ENCODE measurements at places on chromosomes 6 and 20.
A peak's percentile ranks its signal among the peaks of the same experiment; 100 is the strongest.

DNA sequence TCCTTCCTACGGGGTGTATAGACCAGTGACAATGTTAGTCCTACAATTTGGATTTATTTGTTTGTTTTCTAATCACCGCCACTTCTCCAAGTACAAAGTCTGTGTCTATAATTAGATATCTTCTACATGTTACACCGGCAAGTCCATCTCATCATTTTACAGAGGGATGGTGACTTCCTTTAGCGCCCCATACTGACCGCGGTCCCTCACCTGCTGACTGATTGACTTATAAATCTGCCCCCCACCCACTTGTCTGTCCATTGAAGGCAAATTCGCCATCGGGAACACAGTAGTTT, 8.9 kb upstream of the NR2E1 start:
- DNase-seq: no peak

GRCh38 chr20:19212821-19213502, 520 bp downstream of the SLC24A3 start:
- DNase-seq: no peak

DNA sequence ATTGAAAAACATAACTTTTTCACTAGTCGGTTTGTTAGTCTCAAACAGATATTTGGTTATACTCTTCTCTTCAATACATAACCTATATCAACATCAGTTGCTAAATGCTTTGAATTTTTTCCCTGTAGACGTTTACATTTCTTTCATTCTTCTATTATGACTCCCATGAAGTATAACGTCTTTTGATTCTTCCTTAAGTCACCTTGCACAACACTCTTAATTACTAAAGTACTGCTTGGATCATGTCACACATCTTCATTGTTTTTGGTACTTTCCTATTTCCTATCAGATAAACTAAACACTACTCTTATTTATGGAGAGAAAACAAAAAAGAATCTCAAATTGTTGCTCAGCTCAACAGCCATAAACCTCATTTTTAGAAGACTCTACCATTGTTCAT, 23.0 kb upstream of the BMP5 start:
- DNase-seq: peak; percentile 18

GRCh38 chr6:98946879-98947410, 801 bp downstream of the FBXL4 start:
- no peak for DNase-seq

GRCh38 chr20:44031781-44032582, 117.3 kb downstream of the TOX2 start:
- no peak for DNase-seq

DNA sequence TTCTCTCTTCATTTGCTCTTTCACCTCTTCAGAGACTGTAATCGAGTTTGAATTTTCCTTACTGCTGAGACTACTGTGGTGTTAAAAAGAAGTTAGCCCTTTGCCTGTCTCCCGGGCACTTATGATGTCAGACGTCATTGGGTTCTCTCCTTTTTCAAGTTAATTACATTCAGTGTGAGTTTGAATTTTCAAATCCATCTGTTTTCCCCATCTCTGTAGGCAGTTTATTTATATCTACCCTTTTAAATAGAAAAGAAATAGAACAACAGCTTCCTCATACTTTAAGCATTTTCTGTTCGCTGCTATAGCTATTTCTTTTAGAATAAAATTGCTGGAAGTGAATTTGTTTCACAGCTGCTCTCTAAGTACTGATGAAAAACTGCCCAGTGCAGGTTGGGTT, 81.4 kb downstream of the MCHR2 start:
- DNase-seq: no peak

DNA sequence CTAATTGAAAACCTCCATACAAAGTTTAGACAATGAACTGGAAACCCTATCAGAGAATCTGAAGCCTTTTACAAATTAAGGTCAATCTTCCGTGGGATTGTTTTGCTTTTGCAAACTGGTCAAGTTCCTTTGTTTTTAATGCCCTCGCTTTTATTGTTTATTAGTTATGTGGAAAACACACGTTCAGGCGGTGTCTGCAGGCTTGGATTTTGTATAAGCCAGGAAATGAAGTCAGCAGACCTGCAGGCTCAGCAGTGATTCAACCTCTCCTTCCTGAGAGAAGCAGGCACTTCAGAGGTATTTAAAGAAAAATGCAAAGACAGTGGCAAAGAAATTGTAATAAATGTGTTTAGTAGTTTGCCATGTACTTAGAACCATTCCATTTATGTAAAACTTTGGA, 103.4 kb upstream of the PDE10A start:
- DNase-seq: no peak

- no peak for DNase-seq
These were observed 121.5 kb upstream of the RIPOR2 start for GRCh38 chr6:25057111-25057905.

GRCh38 chr6:147142684-147143245, 61.5 kb upstream of the STXBP5 start:
- DNase-seq: no peak

- DNase-seq: no peak
These were observed 12.3 kb downstream of the PREX1 start for GRCh38 chr20:48815537-48815936.

GRCh38 chr6:26267083-26267589, 97.9 kb upstream of the BTN3A2 start:
- no peak for DNase-seq

DNA sequence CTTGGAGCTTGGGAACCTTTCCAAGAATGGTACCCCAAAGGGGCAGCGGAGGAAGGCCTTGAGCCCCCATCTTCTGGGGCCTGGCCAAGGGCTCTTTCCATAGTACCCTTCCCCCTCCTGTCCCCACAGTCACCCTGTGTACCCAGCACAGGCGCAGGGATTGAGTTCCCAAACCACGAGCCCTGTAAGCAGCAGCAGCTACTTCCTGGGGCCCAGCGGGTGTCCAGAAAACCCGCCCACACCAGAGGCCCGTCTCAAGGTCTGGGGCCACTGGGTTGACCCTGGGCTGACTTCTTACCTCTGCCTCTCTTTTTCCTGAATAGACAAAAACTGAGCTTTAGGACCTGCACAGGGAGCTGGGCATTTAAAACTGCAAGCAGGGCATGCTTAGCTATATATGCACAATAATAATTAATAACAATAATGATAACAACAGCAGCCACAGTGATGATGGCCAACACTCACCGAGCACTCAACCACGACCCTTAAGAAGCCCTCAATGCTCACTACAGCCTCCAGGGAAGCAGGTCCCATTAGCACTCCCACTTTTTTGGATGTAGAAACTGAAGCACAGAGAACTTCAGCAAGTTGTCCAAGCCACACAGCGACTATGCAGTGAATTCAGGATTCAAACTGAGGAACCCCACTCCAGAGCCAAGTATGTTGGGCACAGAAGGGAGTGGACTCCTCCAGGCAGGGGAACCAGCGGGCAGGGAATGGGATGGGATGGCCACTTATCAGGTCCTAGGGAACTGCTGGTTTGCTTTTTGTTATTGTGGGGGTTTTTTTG, 14.5 kb downstream of the NOL4L start:
- DNase-seq: no peak

- no peak for DNase-seq
These were observed 34.2 kb downstream of the RBM38 start for GRCh38 chr20:57425150-57426013.

- DNase-seq: no peak
These were observed 33.1 kb upstream of the MPC1 start for GRCh38 chr6:166415833-166416347.

- no peak for DNase-seq
These were observed 552 bp upstream of the DEF6 start for GRCh38 chr6:35296931-35297600.

- no peak for DNase-seq
These were observed 191.1 kb downstream of the FNDC1 start for GRCh38 chr6:159360306-159360705.

GRCh38 chr6:70957284-70957617, 391 bp upstream of the B3GAT2 start:
- DNase-seq: no peak

GRCh38 chr6:81589465-81590313, 162.8 kb downstream of the TENT5A start:
- no peak for DNase-seq

DNA sequence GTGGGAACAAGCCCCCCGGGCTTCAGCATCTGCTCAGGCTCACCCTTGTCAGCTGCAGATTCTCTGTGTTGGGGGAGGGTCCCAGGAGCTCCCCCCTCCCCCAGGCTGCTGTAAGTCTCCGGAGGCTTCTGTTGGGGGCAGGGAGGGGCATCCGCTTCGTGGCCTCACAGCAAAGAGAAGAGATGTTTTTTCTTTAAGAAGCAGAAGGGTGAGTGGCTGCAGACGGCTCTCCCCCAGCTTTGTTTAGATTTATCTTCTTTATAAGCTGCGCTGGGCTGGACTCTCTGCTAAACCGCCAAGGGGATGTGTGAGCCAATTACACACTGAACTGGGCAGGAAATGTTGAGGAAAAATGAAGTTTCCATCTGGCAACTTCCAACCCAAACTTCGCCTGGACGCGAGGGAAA, 48.7 kb upstream of the GATA5 start:
- DNase-seq: no peak

DNA sequence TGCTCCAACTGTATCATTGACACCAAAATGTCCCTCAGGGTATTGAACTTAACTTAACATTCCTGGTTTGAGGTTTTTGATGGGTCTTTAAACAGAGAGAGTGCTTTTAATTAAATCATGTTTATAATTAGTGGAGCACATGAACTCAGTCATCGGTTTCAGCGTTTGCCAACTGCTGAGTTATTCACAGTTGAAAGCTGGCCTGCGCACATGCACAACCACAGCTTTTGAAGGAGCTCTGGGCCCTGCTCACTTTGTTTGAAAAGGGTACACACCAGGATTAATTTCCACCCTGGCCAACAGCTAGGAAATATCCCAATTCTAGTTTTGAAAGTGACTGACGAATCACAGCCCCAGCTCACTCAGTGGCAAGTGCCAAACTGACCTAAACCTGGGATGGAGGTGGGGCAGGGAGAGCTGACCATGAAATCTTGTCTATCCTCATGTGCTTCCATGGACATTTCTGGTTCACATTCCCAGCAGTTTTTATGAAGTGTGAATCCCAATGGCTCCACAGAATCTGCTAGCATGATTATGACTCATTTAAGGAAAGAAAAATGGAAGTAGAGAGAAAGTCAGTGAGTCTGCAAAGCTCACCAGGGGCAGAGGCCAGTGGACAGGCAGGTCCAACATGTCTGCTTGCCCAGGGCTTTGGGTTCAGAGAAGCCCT, 247.8 kb downstream of the FNDC1 start:
- DNase-seq: no peak

DNA sequence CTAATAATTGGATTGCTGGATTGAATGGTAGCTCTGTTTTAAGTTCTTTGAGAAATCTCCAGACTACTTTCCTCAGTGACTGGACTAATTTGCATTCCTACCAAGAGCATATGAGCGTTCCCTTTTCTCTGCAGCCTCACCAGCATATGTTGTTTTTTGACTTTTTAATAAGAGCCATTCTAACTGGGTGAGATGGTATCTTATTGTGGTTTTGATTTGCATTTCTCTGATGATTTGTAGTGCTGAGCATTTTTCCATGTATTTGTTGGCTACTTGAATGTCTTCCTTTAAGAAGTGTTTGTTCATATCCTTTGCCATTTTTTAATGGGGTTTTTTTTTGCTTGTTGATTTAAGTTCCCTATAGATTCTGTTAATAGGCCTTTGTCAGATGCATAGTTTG, 94.7 kb upstream of the AHI1 start:
- no peak for DNase-seq

DNA sequence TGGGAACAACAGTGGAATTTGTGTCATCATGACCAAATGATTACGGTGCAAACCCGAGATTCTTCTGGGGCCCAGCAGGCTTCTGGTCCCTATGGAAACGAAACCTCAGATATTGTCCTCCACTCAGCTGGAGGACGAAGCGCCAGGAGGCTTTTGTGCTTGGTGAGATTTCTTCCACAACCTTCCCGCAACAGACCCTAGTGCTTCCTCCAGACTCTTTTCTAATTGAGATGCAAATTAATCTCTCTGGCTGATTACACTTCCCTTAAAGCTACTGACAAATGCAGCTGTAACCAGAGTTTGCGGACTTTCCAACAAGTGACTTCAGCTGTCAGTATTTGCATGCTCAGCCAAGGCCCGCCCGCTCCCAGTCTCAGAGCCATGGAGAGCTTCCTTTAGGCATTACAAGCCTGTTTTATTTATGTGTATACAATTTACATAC, 96.0 kb downstream of the INSM1 start:
- no peak for DNase-seq

- DNase-seq: no peak
These were observed 33.8 kb downstream of the PPP1R14C start for GRCh38 chr6:150176659-150177058.

DNA sequence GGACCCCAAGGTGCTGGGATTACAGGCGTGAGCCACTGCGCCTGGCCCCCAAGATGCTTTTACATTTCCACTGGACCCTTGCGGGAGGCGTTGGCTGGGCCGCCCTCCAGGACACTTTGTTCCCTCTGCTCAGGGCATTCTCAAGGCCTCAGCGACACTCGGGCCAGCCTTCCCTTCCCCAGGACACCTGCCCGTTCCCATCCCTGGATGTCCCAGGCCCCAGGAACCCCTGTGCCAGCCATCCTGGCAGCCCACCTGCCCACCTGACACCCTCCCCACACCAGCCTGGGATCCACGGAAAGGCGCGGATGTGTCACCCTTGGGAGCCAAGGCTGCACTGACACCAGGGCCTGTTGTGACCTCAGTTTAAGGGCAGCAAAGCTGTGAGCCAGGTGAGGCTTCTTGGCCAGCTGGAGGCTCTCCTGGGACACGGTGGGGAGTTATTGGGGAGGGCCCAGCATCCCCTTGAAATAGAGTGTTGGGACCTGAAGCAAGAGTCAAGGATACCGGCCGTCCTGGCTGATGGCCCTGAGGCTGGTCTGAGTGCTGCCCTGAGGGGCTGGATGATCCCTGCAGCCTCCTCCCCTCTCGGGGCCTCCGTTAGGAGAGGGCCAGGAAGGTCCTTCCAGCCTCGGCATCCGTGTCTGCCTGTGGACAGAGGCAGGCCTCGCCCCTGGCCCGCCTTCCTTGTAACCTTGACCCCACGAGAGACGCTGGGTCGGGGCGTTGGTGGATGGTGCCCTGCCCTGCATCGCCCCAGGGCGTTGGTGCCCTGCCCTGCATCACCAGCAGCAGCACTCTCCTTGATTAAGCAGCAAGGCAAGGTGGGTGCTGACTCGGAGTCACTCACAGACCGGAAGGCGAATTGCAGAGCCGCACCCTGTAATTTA, 84.2 kb upstream of the BHLHE23 start:
- DNase-seq: no peak

GRCh38 chr6:6840831-6841291, 252.3 kb downstream of the LY86 start:
- no peak for DNase-seq

GRCh38 chr6:112691289-112691688, 344.2 kb downstream of the RFPL4B start:
- DNase-seq: peak; percentile 6

GRCh38 chr20:46746956-46747526, 37.6 kb downstream of the SLC2A10 start:
- no peak for DNase-seq

- no peak for DNase-seq
These were observed 10.9 kb upstream of the MBOAT1 start for GRCh38 chr6:20223141-20223540.

DNA sequence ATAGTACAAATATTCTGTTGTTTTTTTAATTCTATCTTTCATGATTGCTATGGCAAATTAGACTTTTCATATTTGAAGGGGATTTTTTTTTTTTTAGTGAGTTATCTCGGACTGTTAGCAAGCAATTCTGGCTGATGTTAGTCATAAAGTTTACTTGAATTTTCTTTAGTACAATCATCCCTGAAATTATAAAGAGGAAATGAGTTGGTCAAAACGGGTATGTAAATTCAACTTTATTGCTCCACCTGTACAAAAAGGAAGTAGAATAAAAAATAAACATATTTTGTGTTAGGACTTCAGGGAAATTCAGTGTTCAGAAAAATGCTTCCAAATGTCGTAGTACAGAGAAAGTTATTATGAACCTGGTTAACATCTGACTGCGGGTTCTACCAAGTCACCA, 40.3 kb downstream of the PPP1R14C start:
- DNase-seq: no peak

Measured in 8988T (cell line).